Esophagus squamous epithelium (tissue), 5 donors: ENCODE measurements at places on chromosomes 1 and 21.

DNA sequence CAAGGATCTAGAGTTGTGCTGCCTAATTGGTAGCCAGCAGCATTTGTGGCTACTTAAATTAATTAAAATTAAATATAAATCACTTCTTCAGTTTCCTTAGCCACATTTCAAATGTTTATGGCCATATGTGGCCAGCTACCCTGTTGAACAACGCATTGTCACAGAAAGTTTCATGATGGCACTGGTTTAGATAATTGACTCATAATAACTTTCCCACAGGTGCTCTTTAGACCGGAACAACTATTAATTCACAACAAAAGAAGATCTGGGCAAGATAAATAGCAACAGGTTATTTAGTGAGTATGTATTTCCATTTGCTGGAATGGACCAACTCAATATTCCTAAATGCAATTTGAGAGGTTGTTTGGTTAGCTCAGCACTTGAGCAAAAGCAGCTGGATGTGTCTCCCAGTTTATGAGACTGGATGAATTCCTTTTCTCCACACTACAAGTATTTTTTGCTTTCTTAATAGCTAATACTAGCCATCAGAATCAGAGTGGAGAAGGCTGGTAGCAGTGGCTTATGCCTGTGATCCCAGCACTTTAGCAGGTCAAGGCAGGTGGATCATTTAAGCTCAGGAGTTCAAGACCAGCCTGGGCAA, 3.7 kb upstream of the AMIGO1 start:
- no peak for DNase-seq

DNA sequence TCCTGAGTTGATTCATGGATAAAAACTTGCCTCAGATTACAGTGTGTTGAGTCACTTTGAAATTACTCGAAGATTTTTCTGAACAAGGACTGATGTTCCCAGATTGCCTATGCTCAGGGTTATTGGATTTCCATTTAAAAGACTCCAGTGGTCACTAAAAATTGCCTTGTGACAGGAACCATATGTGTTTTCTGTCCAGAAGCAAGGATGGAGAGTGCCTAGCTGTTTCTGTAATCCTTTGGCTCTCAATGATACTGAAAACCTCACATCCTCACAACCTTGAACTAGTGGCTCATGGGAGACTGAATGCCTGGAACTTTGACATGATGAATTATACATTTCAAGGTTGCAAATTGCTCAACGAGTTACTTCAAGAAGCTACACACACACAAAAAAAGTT, 1271.8 kb downstream of the BRINP3 start:
- no peak for DNase-seq

DNA sequence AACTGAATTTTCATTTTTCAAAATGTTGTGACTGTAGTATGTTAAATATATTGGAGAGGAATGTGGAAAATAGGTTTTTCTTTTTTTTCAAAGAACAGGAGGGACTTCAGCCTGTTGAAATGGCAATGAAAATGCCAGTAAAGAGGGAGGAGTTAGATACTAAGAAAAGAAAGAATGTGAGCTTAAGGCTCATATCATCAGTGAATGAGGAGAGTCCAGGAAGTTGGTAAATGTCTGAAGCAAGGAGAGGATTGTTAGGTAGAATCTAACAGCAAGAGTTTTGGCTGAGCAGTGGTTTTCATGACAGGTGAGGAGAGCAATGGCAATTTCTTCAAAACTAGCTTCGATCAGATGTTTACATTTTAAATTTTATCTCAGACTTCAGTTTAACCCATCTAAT, 43.0 kb downstream of the PLA2G4A start:
- DNase-seq = no peak

GRCh38 chr21:44800971-44801467, 601 bp downstream of the UBE2G2 start:
- no peak for DNase-seq

GRCh38 chr1:228752258-228752657, 17.0 kb downstream of the RHOU start:
- no peak for DNase-seq

DNA sequence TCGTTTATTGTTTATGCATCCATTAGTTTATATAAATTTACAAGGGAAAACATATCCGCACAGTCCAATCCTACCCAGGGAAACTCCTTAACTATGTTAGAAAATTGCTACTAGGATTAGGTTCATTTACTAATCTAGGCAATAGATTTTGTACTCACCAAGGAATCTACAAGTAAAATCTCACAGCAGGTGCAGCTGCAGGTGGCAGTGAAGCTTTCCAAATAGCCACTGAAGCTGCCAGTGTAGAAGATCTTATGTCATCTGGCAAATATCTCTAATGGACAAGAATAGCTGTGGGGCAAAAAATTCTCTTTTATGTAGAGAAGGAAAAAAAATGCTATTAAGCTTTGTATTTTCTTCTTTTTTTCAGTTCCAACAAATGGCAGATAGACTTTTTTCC, 963.4 kb upstream of the ADGRL4 start:
- DNase-seq = no peak

DNA sequence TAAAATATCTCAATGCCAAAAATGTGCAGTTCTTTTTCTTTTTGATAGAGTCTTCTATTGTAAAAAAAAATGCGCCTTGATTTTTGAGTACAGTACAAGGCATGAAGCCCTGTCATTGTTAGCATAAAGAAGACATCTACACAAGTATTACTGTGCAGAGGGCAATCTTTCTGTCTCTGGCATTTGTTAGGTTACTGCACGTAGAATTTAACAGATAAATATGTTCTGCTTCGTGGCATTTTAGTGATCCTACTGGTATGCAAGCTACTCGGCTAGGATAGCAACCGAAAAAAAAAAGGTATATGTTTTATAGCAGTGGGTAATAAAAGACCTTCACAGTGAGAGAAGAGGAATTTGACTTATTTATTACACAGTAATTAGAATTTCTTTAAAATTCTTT, 492.9 kb upstream of the ADGRL2 start:
- DNase-seq = no peak

DNA sequence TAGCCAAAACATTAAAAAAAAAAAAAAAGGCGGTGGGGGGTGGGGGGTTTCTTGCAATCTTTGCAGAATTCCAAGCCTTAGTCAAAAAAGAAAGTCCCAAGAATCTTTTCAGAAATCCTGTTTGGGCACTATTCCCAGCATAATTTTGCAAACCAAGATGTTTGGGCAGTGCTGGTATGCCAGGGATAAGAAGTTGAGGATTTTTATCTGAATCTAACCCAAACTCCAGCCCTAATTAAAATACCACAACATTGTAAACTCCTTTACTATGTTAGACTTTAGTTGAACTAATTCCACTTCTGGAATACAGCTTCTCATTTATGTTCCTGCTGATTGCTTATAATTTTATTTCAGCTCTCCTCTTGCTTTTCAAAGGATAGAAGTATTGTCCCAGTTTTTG, 504.1 kb upstream of the ADGRL2 start:
- DNase-seq = no peak

GRCh38 chr1:222772996-222773379, 36.0 kb downstream of the FAM177B start:
- DNase-seq = peak; percentile 2

DNA sequence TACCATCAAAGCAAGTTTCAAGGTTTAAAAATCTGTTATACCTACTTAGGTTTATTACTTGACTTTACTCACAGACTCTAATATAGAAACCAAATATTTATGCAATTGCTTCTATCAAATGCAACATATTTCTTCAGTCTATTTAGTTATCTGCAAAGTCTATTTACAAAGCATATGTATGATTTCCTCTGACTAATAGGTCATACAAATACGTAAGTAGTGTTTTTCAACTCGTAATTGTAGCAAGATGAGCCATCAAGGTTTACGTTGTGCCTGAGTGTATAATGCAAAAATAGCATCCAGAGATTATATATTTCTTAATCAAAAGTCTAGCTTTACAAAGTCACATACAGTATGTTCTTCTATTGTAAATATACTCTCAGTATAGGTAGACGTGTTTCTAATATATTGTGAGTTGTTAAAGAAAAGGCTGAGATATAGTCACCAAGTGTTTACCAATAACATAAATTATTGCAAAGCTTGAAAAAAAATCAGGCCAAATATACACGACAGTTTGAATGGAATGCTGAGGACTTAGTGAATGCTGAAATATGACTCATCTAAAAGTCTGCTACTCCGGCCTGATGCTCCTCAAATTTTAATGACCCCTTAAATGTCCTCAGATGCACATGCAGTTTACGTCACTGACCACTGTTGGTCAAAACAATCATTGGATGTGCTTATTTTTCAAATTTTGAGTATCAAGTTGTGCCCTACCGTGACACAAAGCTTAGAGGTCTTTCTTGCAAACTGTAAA, 48.4 kb downstream of the ADAMTS5 start:
- no peak for DNase-seq

- no peak for DNase-seq
Measured at GRCh38 chr1:30490554-30491053, 232.8 kb downstream of the MATN1 start.

DNA sequence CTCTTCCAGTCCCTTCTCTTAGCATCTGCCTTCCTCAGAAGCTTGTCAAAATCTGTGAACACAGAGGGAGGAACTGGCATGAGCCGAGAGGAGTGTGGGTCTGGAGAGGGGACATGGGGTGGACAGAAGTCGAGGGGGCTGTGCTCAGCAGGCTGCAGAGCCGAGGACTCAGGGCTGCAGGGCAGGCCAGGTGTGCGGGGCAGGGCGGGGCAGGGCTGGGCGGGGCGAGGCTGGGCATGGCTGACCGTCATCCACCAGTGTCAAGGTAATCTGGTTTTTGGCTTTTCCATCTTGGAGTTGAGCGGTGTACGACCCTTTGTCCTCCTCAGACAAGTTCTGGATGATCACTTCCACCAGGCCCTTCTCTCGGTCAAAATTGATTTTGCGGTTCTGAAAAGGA, 44.0 kb downstream of the MYOM3 start:
- no peak for DNase-seq

DNA sequence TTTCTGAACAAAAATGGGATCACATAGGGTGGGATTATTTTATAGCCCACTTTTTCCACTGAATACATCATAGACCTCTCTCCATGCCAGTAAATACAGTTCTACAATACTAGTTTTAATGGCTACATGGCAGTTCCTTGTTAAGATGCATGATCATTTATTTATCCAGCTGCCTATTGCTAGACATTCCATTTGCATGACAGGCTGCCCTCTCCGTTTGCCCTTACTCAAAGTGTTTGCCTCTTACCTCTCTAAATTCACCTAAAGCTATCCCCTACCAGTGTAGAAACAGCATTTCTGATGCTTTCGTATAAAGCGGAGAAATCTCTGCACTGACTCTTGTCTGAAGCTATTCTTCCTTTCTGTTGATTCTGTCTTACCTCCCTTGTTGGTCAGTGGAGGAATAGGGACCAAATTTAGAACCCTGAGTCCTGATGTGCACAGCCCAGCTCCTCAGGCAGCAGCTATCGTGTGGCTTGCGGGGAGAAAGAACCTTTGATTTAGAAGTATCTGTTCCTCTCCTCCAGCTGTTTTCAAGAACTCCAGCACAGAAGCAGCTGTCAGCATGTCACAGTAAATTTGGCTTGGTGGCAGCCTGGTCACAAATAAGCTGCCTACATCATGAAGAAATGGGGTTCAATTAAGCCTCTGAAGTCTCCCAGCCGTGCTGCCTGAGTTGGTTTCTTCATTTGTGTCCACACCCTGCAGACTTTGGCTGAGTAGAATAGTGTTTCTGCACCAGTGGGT, 337.3 kb downstream of the PRDM2 start:
- DNase-seq = no peak

GRCh38 chr1:53062708-53063591, 937 bp downstream of the PODN start:
- no peak for DNase-seq

- no peak for DNase-seq
Measured at GRCh38 chr1:157087030-157087429, 12.6 kb downstream of the ETV3L start.

GRCh38 chr21:29194342-29194741, 63.9 kb downstream of the MAP3K7CL start:
- no peak for DNase-seq

- DNase-seq = no peak
Measured at GRCh38 chr1:186511761-186512637, 51.1 kb upstream of the PDC start.

DNA sequence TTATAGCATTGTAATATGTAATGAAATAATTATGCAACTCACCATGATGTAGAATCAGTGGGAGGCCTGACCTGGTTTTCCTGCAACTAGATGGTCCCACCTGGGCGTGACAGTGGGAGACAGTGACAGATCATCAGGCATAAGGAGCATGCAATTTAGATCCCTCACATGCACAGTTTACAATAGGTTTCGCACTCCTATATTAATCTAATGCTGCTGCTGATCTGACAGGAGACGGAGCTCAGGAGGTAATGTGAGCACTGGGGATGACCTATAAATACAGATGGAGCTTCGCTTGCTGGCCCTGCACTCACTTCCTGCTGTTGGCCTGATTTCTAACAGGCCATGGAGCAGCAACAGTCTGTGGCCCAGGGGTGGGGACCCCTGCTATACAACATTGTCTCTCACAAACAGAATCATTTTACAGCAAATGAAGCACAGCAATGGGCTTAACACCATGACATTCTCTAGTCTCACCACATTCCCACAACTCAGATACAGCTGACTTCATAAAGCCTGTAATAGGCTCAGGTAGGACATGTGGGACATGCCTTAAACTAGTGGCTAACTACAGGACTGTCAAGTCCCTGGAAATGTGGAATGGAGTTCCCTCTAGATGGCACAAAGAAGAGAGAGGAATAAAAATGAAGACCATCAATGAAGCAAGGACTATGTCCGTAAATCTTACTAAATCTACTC, 40.7 kb upstream of the SLC5A9 start:
- DNase-seq = no peak

DNA sequence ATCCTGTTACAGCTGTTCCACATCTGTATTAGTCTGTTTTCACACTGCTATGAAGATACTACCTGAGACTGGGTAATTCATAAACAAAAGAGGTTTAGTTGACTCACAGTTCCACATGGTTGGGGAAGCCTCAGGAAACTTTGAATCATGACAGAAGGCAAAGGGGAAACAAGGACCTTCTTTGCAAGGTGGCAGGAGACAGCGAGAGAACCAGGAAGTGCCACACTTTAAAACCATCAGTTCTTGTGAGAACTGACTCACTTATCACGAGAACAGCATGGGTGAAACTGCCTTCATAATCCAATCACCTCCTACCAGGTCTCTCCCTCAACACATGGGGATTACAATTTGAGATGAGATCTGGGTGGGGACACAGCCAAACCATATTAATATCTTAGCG, 110.3 kb upstream of the TRABD2B start:
- no peak for DNase-seq

GRCh38 chr1:222777977-222778376, 36.9 kb upstream of the DISP1 start:
- no peak for DNase-seq

DNA sequence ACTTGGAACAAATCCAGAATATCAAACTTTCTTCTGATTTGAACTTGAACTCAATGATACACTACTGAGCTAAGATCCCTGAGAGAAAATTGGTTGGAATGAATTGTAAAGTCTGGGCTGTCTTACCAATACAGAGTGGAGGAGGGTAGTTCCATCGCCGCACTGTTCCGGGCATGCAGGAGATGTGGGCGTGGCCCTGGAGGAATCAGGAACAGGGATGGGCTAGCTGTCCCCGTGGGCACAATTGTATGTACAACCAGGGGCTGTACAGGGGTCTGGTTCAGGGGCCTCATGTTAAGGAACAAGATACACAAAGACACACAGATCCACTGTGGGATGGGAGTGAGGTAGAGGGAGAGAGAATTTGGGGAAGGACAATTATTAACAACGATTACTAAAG, 144.3 kb downstream of the ZSCAN20 start:
- DNase-seq = no peak
